ENCODE measurements at places on chromosomes 2 and 18. TPM values are rescaled to one million over a fixed set of nuclear protein-coding genes. Genes with fewer than 3 reads are reported as not detected.

DNA sequence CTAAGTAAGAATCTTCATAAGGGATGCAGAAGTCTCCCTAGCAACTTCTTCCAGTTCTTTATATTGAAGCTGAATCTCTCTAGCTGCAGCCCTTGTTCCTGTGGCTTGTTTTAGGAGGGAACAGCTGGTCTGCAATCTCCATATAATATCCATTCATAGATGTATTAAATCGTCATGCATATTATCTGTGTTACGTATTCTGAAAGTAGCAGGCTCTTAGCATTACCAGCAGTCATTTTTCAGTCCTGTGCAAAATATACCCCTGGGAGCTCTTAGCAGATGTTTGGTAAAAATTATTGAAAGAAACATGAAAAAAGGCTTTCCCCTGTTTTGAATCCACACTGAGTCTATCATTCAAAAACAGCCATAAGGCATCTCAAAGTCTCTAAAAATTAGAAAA, 385.3 kb downstream of the IRS1 start:
- no peak for DNase-seq

GRCh38 chr18:26706911-26707351, 158.6 kb downstream of the AQP4 start:
- DNase-seq = no peak

GRCh38 chr18:13120255-13120654, 98.3 kb upstream of the LDLRAD4 start:
- DNase-seq = no peak

CDH2 gene
- not detected for total RNA-seq

RPL31 gene
- total RNA-seq = 1,859 TPM

FOSL2 gene
- total RNA-seq = 114 TPM
